Stimulated activated CD4-positive, alpha-beta T cell treated with anti-CD3 and anti-CD28 coated beads, Interleukin-2, amount 100 ng/mL, for 48 hours (primary cell): ENCODE measurements at places on chromosomes 11 and 22.

DNA sequence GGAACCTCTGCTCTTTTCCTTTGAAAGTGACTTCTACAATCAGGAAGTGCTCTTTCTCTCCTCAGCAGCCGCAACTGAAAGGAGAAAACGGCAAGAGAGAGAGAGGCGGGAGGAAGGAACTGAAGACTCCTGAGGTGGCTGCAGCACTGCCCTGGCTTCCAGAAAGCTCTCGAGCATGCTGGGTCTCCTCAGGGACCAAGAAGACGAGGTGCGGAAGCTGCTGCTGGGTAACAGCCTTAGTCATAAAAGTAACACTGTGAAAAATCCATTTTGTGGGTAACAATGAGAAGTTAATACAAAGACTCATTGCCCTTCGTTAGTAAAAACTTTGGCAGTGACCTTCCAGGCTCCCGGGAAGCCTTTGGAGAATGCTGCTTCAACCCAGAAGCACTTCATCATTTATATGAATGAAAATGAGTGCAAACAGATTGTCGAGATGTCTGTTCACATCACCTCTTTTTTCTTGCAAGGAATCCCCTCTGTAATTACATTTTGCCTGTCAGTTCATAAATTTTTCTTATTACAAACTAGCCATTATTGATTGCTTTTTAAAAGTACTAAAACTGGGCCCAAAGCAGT, 473.4 kb downstream of the SOX6 start:
- DNase-seq, result no peak

DNA sequence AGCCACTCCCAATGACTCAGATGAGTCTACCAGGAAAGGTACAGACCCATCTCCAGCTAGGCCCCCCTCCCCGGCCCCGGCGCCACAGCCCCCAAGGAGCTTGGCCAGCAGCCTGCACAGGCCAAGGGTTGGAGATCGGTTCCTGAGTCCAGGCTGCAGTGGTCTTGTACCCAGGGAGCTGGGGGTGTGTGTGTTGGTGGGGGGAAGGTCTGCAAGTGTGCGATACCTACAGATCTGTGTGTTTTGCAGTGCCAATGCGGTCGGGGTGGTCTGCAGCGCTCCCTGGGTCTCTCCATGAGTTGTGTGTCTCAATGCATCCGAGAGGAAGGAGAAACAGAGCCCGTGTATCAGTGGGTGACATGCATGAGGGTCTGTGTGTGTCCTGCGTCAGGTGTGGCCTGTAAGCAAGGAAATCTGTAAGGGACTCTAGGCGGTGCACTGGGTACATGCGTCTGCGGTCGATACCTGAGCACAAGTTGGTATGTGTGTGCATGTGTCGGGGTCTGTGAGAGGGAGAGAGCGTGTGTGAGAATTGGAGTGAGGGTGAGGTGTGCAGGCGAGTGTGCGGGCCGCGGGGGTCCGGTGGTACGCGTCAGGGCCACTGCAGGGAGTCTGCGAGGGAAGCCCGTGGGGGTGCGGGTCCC, 645 bp downstream of the CDC42BPG start:
- no peak for DNase-seq

DNA sequence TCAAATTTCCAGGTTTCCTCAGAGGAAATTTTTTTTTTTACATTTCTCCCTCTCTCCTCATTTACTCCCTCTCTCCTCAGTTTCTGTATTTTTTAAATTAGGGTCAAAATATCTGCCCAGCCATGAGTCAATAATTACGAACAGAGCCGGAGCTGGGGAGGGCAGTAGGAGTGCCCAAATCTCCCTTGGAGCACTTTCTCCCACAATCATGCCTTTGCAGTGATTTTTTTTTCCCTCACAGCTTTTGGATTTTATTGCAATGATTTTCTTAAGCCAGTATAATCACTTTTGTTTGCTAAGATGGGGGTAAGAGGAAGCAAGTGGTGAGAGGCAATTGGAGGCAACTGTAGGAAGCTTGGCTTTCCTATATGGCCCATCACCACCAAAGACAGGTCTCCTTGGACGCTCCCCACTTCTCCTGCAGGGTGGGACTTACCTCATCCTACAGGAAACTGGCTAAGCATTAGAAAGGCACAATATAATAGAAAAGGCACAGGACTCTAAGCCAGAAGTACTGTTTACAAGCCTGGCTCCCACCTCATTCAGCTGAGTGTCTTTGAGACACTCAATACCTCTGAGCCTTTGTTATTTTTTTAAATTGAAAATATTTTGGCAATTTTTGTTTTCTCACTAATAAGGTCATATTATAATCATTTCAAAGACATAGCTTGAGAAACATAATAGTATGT, 192.6 kb upstream of the PITPNB start:
- DNase-seq, result no peak

GRCh38 chr11:82733444-82734119, at the start of gene FAM181B:
Gene FAM181B, minus strand, starts transcription at chr11:82733864. Its CDS starts 135 bp downstream, at chr11:82733729.
- no peak for DNase-seq

GRCh38 chr11:120432056-120433018, 79.2 kb upstream of the GRIK4 start:
- DNase-seq, result peak; percentile 10

DNA sequence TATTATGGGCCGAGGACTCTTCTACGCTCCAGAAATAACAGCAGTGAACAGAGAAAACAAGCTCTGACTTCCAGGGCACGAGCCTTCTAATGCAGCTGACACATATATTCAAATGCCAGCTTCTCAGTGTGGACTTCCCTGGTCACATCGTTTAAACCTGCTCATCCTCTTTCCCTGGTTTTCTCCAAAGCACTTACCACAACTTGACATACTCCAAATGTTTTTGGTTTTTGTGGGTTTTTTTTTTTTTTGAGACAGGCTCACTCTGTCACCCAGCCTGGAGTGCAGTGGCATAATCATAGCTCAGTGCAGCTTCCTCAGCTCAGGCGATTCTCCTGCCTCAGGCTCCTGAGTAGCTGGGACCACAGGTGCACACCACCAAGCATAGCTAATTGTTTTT, 105.5 kb downstream of the MICAL3 start:
- DNase-seq, result no peak

- DNase-seq, result no peak
Observed at GRCh38 chr22:23926561-23926960, 32.4 kb downstream of the MIF start.

GRCh38 chr11:1042626-1043562, 6.4 kb upstream of the MUC6 start:
- DNase-seq, result no peak

- DNase-seq, result no peak
Observed at GRCh38 chr11:4416816-4417215, 23.3 kb upstream of the TRIM21 start.

DNA sequence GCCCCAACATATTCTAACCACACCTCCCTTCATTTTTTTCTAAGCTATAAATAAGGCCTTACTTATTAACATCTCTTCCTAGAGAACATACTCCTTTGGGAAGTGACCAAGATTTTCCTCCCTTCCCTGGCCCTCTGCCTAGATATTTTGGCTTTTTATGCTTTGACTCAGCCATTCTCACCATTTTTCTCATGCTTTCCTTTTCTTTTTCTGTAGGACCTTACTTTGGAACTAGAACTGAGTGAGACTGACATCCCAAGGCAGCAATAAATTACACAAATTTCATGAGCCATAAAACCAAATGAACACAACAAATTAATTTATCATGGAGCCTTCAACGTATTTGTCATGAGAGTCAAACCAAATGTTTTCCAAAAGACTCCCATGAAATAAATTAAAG, 142.7 kb upstream of the CTSC start:
- DNase-seq, result no peak

- no peak for DNase-seq
Observed at GRCh38 chr11:59062602-59063529, 23.2 kb upstream of the GLYATL1B start.

GRCh38 chr11:69372589-69373250, 78.8 kb downstream of the MYEOV start:
- no peak for DNase-seq

DNA sequence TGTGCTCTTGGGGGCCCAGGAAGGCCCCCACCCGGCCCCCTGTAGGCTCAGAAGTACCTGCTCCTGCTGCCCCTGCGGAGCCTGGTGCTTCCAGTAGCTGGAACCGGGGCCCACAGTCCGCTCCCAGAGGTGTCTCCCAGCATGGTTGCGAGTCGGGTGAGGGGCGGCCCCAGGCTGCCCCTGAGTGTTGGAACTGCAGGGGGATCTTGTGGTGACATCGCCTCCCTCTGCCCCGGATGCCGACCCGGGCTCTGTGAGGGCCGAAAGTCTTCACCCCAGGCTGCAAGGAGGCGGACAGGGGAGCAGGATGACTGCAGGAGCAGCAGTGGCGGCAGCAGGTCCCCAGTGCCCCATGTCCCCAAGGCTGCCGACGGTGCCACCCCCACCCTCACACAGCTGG, 9.5 kb upstream of the PKP3 start:
- no peak for DNase-seq

- DNase-seq, result no peak
Observed at GRCh38 chr11:109303342-109303741, 118.6 kb upstream of the C11orf87 start.

- peak; percentile 52 for DNase-seq
Observed at GRCh38 chr11:3905080-3905953, 49.9 kb downstream of the STIM1 start.

DNA sequence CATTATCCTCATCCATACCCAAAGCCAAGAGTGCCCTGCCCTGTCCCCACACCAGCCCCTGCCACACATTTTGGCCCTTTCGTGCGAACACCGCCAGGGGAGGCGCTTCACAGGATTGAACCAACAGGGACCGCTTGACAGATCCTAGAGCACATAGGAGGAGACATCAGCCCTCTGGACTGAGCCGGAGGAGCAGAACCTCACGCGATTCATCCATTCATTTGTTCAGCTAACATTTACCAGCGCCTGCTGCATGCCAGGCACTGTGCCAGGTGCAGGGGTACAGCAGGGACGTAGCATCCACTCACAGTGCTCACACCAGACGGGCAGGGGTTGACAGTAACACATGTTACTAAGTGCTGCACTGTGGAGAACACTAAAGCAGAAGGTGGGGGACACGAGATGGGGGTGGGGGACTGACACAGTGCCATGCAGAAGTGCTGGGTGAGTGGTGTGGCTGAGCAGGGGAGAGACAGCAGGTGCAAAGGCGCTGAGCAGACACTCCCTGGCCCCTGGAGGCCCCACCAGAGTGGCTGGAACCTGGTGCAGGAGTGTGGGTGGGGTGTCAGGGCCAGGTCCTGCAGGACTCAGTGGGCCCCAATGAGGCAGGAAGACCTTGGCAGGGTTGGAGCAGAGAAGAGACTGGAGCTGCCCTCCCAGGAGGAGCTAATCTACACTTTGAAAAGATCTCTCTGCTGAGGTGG, 3.4 kb downstream of the GNAZ start:
- DNase-seq, result no peak

- no peak for DNase-seq
Observed at GRCh38 chr11:77082838-77083565, 16.2 kb downstream of the CAPN5 start.

GRCh38 chr22:46777609-46777970, 15.1 kb downstream of the TBC1D22A start:
- peak; percentile 43 for DNase-seq

DNA sequence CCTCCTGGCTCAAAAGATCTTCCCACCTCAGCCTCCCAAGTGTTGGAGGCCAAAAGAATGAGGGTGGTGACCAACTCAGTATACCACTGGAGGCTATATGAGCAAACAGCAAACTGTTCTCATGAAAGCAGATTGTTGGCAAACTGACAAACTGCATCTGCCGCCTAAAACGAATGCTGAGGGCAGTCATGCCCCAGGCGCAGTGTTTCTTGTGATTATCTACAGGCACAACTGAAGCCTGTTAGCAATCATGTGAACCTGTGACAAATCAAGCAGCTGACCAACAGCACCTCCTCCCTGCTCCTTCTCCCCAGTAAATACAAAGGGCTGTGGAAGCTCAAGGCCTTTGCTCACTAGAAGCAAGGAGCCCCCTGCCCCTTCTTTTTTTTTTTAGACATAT, 47.8 kb downstream of the BTBD10 start:
- no peak for DNase-seq

DNA sequence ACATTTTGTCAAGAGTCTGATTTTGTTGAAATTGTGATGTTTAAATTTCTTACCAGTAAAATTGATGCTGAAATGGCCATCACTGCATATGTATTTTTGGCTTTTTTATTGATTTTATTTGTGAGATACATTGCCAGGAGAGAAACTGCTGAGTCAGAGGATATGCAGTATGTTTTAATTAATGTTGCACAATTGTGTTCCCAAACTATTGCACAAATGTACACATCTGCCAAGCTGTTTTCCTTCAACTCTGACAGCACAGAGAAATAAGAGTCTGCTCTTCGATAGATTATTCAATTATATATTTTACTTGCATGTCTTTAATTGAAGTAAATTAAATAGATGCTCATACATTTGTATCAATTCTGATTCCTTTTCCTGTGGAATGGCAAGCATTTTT, 640.2 kb upstream of the LUZP2 start:
- DNase-seq, result no peak

GRCh38 chr11:21931436-21932101, 261.3 kb upstream of the ANO5 start:
- no peak for DNase-seq
